Activated T-cell treated with anti-CD3 and anti-CD28 coated beads for 4 hours (primary cell): ENCODE measurements at places on chromosomes 12 and 14.

DNA sequence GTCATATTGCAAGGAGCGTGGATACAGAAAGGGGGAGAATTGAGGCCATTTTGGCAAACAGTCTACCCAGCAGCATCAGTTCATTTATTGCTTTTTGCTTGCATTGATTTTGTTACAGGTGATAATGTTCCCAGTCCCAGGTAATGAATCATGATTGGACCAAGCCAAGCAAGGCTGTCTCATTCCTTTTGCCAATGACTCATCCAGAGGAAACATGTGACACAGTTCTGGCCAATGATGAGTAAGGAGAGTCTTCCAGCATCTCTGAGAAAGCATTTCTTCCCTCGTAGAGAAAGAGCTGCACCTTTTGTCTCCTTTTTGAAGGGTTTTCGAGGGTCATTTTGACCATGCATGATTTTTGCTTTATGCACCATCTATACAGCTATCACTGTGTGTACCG lies 68.2 kb downstream of the SLC15A4 start:
- no peak for DNase-seq

- no peak for DNase-seq
These were observed 34.8 kb downstream of the BRAP start for GRCh38 chr12:111650912-111651311.

DNA sequence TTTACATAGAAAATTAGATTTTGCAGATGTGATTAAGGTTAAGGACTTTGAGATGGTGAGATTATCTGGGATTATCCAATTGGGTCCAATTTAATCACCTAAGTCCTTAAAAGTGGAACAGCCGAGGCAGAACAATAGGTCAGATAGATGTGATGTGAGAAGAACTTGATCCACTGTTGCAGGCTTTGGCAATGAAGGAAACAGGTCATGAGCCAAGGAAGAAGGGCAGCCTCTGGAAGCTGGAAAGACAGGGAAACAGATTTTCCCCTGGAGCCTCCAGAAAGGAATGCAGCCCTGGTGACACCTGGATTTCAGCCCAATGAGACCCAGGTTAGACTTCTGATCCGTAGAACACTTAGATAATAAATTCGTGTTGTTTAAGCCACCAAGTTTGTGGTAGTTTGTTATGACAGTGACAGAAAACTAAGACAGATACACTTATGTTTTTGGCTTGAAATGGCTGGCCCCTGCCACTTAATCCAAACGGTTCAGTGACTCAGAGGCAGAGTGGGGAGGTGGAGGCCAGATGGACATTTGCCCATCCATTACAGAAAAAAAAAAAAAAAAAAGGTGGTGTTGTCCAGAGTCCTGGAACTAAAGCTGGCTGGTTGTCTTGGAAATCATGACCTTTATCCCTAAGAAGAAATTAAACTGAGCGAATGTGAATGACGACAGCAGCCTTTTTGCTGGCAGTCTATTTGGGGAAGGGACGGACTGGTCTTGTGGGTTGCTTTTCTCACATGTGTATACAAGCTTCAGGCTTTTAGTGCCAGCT lies 181.9 kb upstream of the NRXN3 start:
- DNase-seq, result no peak

- no peak for DNase-seq
These were observed 798 bp downstream of the PDZRN4 start for GRCh38 chr12:41188841-41189394.

GRCh38 chr14:90642244-90642717 lies 173.9 kb downstream of the TTC7B start:
- no peak for DNase-seq

- DNase-seq, result no peak
These were observed 239.2 kb upstream of the RMST start for GRCh38 chr12:97223419-97223818.

- DNase-seq, result no peak
These were observed 202.7 kb upstream of the FRMD6 start for GRCh38 chr14:51448831-51449670.

DNA sequence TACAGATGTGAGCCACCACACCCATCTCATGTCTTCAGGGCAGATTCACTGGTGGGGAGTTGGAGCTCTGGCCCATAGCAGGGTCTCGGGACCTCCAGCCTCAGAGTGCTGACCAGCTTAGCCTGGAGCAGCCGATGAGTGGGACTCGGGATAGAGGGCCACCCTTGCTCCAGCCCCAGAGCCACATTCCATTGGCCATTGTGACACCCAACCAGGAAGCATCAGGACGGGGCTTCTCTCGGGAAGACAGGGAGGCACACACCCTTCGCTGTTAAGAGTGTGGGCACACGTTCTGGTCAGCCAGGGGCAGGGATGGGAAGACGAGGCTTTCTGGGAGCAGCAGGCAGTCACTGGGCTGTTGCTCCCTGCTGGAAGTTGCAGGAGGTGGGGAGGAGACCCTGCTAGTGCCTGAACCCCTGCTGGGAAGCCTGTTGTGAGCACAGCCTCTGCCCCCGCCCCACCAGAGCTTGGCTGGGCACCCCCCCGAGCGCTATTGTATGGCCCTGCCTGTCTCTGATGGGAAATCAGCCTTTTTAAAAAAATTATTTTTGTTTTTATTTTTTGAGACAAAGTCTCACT lies 1.6 kb downstream of the ADGRD1 start:
- DNase-seq, result no peak

GRCh38 chr12:91636721-91637120 lies 454.1 kb upstream of the DCN start:
- DNase-seq, result no peak

DNA sequence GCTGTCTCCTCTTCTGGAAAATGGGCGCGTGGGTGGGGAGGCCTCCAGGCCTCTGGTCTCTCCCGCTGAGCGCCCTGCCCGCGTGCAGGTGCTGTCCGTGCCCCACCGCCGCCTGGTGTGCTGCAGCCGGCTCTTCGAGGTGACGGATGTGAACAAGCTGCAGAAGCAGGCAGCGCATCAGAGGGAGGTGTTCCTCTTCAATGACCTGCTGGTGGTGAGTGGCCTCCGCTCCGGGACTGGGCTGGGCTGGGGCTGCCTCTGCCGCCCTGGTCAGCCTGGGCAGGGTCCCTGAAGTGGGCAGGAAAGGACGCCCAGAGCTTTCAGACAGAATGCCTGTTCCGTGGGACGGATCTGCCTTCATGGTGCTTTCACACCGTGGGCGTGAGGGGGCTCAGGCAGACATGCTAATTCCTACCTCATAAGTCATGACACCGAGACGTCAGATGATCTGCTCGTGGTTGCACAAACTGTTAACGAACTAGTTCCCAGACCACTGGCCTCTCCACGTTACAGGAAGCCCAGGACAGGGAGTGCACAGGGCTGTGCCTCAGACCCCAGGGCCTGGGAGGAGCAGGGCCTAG lies 50.5 kb downstream of the SLC6A12 start:
- DNase-seq, result no peak

DNA sequence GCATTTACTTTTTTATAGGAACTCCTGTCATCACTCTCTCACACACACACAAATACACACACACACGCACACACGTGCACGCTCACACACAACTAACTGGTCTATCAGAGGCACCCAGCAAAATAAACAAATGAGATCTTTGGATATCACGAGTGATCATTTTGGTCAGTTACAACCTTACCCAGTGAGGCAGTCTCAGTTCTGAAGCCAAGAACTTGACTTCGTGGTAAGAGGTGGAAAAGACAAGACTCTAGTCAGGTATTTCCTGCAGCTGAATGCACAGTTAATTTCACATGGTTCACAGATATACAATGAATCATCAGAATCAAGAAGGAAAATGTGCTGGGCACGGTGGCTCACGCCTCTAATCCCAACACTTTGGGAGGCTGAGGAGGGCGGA lies 39.4 kb downstream of the ATF7 start:
- no peak for DNase-seq

DNA sequence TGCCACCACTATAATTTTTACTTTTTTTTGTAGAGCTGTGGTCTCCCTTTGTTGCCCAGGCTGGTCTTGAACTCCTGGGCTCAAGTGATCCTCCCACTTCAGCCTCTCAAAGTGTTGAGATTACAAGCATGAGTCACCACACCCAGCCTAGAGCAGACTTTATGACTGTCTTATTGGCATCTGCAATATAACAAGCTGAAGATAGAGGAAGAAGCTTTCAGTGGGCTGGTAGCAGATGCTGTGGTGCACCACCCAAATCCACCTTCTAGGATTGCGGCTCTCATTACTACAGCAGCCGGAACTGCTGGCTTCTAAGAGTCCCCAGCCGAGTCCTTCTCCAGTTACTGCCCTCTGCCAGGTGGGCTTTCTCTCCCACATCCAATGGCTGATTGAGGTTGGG lies 7.6 kb upstream of the STK38L start:
- DNase-seq, result no peak

DNA sequence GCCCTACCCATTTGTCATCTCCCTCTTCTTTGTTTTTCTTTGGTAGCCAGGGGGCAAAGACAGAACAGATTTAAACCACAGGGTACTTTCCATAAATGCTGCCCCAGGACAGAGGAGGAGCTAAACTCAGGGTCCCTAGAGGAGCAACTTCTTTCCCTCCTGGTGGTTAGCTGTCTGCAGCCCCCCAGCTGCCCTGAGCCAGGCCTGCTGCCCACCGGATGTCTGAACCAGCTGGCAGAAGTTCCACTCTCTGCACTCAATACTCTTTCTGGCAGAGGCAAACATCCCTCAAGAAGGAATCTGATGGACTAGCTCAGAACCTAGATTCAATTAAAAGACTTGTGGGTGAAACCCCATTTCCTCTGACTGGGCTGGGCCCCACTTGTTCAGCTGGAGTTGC lies 10.7 kb downstream of the VDR start:
- DNase-seq, result no peak

DNA sequence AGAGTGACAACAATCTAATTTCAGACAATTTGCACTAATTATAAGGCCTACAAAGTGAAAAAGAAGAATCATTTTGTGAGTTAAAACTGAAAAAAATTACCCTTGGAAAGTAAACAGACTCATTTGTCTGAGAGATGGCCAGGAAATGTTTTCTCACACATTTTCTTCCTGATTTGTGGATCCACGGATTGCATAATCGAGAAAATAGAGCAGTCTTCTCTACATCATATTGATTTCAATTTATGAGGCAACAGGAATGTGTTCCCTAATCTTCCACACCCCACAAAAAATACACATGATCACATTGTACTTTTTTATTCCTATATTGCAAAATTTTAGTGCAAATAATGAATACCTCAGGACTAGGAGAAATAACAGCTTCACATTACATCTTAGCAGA lies 160.8 kb downstream of the CCER1 start:
- no peak for DNase-seq

DNA sequence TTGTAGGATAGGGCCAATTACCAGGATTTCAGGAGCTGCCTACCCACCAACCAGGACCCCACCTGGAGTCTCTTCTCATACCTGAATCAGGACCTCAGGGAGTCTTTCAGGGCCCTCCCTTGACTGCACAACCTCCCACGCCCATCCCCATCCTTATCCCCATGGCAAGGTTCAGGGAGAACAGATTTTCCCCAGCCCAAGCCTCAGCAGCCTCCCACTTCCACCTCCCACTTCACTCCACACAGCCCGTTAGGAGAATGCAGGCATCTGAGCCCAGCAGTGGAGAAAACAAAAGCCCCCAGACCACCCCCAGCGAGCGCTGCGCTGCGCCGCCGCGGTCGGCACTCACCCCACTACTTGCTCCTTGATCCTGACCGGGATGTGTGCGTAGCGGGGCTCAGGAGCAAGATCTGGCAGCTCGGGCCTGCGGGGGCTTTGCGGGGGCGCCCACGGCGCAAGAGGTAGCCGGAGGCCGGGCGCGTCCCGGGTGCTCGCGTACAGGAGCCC lies 1.4 kb downstream of the B4GALNT1 start:
- no peak for DNase-seq

DNA sequence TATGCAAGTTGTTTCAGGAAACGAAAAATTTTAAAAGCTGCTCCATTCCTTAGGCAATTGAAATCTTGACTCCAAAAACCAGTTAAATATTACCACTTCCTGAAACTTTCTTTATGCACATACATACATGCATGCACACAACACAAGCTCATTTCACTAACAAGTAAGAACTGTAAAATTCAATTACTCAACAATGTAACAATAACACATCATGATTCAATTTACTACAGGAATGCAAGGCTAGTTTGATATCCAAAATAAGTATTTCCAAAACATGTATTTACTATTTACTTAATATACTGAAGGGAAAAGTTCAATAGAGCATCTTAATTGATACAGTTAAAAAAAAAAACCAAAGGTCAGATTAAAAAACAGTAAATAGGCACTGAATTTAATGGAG lies 19.6 kb downstream of the NAP1L1 start:
- DNase-seq, result no peak

- DNase-seq, result peak; percentile 21
These were observed 121.7 kb downstream of the PPM1H start for GRCh38 chr12:62813031-62813829.
